ENCODE measurements at places on chromosomes 12 and 14.

DNA sequence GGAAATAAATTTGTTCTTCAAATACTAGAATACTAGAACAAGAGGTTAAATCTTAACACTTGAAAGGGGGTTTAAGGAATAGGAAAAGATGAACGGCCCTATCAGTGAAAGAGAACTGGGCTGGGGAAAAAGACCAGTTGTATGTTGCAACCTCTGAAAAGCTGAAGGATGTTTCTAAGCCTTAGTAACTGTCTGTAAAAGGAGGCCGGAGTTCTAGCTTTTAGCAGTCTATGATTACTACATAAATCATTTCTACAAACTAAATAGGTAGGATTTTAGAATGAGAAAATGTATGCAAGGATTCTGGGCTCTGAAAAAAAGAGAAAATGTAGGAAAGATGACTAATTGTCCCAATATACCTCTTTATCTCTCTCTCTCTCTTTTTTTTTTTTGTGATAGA is 4.9 kb downstream of the CERS5 start:
- DNase-seq = no peak

- DNase-seq = no peak
These were observed 16.5 kb upstream of the KRT78 start for GRCh38 chr12:52865090-52865944.

GRCh38 chr12:9649532-9649940 is 20.0 kb upstream of the CLEC2D start:
- DNase-seq = no peak

GRCh38 chr14:70186900-70187451 is 1.8 kb downstream of the SLC8A3 start:
- no peak for DNase-seq

DNA sequence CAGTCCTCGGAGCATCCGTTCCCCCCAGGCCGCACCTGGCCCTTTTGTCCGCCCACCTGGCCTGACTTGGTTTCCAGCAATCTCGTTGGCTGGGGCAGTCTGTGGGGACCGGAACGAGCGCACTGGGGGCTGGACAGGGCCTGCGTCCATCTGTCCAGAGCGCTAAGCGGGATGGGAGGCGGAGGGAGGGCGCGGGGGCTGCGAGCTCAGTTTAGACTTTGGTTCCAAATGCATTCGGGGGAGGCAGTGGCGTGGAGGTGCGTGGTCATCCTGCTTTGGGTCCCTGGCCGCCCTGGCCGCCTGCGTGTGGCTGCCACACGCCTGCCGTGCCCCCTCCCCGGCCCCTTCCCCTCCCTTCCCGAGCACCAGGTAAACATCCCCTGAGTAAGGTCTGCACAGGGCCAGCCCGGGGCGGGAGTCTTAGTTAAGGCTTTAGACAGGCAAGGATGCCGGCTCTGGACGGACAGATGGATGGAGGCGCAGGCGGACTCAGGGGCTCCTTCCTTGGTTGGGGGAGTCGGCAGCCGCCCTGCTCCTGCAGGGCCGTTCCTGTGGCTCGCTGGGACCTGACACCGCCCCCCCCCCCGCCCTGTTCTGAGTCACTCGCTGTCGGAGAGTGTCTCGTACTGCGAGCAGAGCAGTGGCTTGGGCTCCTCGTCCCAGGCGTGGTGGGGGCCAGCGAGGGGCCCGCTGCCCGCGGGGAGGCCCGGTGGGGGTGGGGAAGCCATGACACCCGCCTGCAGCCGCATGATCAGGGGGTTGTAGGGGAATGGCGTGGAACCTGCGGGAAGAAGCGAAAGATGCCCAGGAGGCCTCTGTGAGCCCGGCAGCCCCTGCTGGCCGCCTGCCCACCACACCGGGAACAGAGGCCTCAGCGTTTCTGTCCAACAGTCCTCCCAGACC is 30.2 kb downstream of the RFLNA start:
- DNase-seq = no peak

GRCh38 chr12:47768323-47768811 is 4.7 kb upstream of the SLC48A1 start:
- no peak for DNase-seq

DNA sequence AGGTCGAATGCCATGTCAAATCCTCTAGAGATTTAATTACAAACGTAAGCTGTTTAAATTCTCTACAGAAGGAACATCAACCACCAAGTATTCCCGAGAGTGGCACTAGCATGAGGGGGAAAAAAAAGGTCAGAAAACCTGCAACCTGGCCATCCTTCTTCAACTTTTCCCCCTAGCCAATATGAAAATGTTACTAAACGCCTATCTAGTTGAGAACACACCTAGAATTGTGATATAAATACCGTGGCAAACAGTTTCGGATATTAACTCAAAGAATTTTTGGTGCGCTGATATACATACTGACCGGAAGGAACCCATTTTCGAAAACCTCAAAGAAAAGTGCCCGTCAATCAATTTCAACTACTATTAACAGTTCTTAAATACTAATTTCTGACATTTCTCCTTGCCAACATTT is 1.8 kb downstream of the HNRNPC start:
- DNase-seq = no peak

DNA sequence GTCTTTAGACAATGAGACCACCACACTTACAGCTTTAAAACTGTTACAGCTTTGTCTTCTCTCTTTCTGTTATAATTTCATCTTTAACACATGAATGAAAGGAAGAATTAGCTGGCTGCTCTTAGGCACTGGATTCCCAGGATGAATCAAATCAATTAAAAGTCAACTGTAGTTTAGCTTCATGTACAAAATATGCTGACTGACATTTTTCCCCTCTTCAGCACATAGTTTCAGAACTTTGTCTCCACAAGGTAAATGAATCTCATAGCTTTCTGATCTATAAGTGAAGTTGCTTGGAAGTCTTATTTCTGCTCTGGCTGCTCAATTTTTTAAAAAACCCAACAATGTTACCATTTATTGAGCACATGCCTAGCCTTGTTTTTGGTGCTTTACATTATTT is 293.8 kb downstream of the GRIN2B start:
- DNase-seq = no peak

DNA sequence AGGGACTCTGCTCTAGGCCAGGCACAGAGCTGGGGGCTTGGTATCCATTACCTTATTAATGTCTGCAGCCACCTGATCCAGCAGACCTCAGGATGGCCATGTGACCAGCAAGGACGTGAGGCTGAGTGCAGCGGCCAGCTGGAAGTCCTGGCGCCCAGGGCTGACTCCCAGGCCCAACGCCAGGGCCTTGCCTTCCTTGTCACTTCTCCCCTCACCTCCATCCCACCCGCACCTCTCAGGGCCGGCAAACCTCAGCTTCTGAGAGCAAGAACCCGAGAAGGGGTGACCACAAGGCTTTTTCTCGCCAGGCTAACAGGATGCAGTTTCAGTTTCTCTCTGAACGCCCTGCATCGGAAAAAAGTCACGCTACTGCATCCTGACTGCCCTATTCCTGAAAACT is 15.4 kb downstream of the RAB35 start:
- DNase-seq = no peak

Measured in right renal cortex interstitium (tissue), 3 donors.